Globus pallidus (tissue), 1 donor: ENCODE measurements at places on chromosomes 5 and 9.

GRCh38 chr5:138951091-138951985, 76.2 kb upstream of the LRRTM2 start:
- no peak for DNase-seq

- peak; percentile 20 for DNase-seq
These were observed 55.3 kb downstream of the ZNF366 start for GRCh38 chr5:72451741-72452505.

DNA sequence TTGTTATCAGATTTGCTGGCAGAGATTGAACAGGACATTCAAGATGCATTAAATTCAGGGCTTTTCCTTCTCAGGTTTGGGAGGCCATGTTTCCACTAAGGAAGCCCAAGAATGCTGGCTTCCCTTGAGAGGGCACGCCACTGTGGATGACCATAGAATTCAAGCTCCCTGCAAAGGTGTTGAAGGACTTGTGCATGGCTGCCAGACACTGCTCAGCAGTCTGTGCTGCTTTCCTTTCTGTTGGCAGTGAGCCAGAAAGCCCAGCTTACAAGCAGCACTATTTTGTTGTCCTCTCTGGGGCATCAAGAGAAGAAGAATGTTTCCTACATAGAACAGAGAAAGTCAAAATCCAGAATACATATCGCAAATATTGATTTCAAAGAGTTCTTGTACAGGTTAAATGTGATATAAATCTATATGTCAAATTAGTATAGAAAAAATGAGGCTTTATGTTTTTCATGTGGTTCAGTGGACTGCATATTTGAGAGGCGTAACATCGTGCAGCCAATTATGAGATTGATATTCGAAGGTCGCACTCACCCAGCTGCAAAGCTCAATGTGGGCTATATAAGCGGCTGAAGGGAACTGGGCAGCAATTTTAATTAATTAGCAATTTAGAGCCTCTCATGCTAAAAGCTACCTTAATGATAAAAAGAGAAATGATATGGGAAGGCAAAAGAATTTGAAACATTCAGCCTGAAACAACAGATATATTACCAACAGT, 103.1 kb upstream of the ISL1 start:
- DNase-seq: no peak

- no peak for DNase-seq
These were observed 446.4 kb upstream of the CCNG1 start for GRCh38 chr5:162990856-162991497.

DNA sequence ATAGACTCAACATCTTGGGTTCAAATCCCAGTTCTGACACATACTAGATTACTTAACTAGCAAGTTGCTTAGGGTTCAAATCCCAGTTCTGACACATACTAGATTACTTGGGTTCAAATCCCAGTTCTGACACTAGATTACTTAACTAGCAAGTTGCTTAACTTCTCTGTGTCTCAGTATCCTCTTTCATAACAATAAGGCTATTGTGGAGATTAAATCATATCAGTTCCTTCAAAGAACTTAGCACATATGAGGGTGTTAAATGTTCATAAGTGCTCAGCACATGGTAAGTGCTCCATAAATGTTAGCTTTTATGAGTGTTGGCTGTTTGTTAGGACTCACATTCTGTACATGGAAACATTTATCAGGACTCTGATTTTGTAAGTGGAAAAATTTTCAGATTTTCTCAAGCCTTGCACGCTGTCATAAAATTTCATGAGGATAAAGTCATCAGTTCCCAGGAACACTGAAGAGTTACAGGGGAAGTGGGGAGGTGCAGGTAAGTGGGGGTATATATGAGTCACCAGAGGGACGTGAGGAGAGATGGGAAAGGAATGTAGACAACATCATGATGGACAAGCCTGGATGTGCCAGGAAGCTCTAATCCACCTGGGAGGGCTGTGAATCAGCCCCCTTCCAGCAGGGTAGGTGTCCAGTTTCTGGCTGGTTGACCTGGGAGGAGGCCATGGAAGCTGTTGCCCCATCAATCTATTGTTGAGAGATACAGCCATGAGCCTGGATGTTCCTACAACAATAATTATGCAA, 532.2 kb upstream of the WWC1 start:
- DNase-seq: no peak
